NCI-H1048 (cell line): ENCODE measurements at places on chromosomes 16 and 17.

- no peak for DNase-seq
Measured at GRCh38 chr16:49597796-49598195, 224.2 kb downstream of the C16orf78 start.

DNA sequence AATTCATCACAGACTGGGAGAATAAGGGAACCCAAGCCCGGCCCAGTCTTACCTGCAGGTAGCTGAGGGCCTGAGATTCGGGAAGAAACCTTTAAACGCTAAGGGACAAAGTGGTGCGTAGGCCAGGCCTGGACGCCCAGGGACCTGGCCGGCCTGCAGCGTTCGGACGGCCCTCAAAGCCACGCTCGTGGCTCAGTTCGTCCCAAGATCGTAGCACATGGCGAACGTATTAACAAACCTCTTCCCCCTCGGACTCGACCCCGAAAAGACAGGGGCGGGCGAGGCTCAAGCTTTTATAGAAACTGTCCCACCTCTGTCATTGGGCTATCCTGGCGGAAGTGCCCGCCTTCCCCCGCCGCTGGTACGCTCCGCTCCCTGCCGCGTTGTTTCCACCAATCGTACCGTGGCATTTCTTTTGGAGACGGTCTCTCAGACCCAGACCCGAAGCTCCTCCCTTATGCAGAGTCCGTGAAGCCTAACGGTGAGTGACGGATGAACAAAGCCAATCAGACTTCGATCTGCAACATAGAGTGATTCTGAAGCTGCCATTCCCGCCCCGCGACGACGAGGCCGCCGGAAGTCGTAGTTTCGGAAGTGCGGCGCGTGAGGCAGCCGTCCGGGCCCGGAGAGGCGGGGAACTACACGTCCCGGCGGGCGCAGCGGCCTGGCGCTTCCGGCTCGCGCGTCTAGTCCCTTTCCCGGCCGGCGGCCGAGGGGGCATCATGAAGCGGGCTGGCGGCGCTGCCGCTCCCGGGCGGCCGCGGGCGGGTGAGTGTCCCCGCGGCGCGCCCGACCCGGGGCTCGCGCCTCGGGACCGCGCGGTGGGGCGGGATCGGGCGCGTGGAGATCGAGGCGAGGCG lies at the start of gene TRAF7:
TSS of gene TRAF7 (plus strand) at position 692 of the 860 bp plus-strand sequence. CDS start 8,139 bp downstream, outside the sequence.
- peak; percentile 94 for DNase-seq

- no peak for DNase-seq
Measured at GRCh38 chr17:30927756-30928155, 6.0 kb downstream of the ADAP2 start.

GRCh38 chr16:68417711-68418301 lies 30.5 kb downstream of the SMPD3 start:
- no peak for DNase-seq

- DNase-seq: no peak
Measured at GRCh38 chr17:76546556-76547182, 6.8 kb downstream of the PRCD start.

DNA sequence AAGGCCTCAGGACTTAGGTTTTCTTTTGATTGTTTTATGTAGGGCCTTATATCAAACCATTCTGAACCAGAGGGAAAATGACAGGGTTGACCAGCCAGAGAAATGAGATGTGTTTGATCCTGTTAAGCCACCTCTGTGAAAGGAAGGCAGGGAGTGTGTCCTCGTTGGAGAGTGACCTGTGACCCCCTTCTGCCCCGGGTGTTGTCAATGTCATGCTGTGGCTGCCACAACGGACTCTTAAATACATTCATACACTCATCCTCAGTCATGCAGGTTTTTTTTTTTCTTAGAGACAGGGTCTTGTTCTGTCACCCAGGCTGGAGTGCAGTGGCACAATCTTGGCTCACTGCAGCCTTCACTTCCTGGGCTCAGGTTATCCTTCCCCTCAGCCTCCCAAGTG lies 6.1 kb downstream of the MYCBPAP start:
- no peak for DNase-seq

DNA sequence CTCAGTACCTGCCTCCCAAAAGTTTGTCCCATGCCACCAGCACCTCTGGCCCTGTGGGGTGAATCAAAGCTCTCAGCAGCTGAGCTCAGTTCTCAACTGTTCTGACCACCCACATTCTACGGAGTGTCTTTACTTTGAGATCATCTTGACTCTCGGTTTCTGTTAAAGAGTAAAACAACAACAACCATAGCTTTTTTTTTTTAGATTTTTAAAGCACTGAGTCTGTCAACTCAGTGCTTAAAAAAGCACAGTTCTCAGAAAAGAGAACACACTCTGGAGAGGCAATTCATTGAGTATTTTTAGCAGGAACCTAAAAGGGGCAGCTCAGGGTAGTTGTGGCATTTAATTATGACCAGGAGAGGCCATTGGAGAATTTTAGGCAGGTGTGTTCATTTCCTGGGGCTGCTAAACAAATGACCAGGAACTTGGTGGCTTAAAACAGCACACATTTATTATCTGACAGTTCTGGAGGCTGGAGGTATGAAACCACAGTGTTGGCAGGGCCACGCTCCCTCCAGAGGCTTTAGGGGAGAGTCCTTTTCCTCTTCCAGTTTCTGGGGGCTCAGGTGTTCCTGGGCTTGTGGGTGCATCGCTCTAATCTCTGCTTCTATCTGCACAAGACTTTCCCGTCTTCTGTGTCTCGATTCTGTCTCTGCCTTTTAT lies 6.7 kb upstream of the WFIKKN2 start:
- no peak for DNase-seq

DNA sequence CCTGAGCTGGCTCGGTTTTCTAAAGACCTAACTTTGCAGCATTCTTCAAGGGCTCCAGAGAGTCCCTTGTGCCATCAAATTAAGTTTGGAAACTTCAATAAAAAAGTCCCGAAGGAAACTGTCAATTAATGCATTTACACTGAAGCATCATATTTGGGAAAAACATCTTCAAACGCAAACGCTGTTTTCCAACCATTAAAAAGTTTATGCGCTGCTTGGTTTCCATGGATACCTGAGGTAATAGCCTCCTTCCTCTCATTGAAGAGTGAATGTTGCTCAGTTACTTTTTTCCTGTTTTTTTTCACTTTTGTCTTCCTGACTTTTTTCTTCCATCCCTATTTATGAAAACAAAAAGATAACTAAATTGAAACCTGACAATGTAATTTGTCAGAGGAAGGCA lies 399.1 kb downstream of the MAF start:
- DNase-seq: no peak

GRCh38 chr16:26442321-26442720 lies 624.4 kb upstream of the C16orf82 start:
- DNase-seq: no peak

- no peak for DNase-seq
Measured at GRCh38 chr17:77010667-77011066, 130.1 kb upstream of the SEC14L1 start.

GRCh38 chr16:14955546-14956231 lies 18.4 kb downstream of the NPIPA1 start:
- DNase-seq: no peak

DNA sequence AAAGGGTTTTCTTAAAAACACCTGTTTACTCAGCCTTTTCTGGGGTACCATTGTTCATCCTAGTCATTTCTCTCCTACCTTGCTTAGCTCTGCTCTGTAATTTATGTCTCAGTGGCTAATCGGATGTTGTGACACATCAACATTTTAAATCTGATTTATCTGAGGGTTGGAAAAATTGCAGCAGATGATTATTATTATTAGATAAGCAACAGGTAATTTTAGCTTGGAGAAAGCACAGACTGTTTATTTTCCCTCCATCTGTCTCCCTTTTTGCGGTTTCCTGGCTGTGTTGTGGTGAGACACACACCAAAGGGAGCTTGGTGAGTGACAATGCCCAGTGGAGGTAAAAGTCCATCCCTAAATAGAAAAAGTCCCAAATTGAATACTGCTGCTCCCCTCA lies 389.9 kb downstream of the UTP18 start:
- DNase-seq: no peak

DNA sequence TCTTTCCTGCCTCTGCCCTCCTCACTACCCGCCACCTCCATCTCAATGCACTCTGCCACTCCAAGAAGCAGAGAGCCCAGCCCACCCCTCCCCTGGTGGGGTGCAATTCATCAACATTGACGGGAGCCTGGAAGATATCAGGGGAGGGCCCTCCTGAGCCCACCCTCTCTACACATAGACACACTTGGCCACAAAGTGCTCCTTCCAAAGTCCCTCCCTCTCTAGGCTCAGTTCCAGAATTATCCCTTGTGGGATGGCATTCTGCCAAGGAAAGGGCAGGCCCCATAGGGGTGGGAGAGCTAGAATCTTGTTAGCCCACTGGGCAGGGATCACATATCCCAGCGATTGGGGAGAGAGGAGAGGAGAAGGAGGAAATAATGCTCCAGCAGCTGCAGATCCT lies 66.2 kb downstream of the TMEM132E start:
- DNase-seq: no peak

DNA sequence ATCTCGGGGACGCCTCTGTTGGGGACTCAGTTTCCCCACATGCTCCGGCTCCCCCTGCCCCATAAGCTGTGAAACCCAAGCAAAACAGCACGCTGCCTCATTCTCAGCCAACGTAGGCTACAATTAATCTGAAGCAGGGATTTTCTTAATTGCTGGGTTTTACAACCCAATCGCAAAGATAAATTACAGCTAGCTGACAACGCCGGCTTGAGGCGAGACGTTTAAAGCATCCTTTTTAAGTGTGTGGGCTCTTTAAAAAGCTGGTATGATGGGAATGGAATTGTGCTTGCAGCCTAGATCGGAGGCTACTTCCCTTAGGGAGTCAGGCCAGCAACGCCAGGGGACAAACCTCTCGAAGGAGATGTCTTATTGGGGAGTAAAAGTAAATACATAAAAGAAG lies 185.3 kb downstream of the ZNF423 start:
- DNase-seq: no peak

- no peak for DNase-seq
Measured at GRCh38 chr16:15899538-15900100, 11.2 kb upstream of the CEP20 start.

GRCh38 chr17:6787081-6787693 lies 11.2 kb downstream of the FBXO39 start:
- no peak for DNase-seq

- DNase-seq: no peak
Measured at GRCh38 chr17:55527540-55528118, 16.4 kb upstream of the SMIM36 start.

- no peak for DNase-seq
Measured at GRCh38 chr17:42403150-42403549, 14.9 kb upstream of the STAT3 start.

GRCh38 chr17:83136156-83136555 lies 56.7 kb downstream of the METRNL start:
- DNase-seq: no peak

DNA sequence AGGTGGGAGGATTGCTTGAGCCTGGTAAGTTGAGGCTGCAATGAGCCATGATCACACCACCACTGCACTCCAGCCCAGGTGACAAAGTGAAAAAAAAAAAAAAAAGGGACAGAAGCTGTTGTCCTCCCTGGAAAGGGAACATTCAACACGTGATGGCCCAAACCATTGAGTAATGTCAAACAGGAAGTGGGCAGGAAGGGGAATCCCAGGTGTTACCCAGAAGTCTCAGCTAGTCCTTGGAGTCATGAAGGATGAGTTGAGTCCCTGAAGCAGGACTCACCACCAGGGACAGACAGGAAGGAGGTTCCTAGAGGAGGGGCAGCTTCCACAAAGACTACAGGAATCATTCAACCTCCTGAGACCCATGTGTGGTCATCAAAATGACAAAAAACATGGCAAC lies 19.8 kb upstream of the CMIP start:
- DNase-seq: no peak

GRCh38 chr16:1450218-1450617 lies 5.9 kb upstream of the CCDC154 start:
- no peak for DNase-seq

DNA sequence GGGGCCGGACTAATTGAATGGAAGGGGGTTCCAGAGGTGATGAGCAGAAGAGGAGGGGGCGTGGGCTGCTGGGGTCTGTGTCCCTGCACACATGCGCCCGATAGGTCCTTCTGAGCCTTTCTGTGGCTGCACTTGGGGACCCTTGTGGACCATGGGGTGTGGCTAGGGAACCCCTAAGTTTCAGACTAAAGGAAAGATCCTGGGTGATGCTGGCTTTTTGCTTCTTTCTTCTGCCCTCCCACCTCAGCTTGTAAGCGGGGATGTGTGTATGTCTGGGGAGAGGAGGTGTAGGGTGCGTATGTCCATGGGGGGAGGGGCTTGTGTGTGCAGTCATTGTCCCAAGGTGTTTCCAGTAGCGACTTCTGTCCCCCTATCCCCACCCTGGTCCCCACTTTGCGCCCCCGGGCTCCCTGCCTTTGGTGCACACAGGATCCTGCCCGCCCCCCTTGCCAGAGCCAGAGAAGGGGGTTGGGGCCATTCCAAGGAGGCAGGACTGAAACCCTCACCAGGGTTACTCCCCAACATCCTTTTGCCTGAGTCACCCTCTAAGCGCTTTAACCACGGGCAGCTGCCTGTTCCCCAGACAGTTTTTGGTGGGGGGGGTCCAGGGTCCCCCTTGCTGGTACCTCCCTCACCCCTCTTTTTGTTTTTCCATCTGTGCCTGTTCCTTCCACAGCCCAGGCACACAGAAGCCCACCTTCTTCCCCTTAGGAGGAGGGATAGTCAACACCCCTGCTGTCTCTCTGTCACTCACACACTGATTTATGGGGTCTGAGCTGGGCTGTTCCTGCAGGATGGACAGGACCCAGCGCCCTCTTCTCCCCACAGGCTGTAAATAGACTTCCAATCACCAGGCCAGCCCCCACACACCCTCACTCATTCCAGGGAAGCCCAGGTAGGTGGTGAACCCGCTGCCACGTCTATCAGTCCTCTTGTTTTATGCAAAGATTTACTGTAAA lies 83.2 kb downstream of the ARHGAP23 start:
- DNase-seq: no peak

DNA sequence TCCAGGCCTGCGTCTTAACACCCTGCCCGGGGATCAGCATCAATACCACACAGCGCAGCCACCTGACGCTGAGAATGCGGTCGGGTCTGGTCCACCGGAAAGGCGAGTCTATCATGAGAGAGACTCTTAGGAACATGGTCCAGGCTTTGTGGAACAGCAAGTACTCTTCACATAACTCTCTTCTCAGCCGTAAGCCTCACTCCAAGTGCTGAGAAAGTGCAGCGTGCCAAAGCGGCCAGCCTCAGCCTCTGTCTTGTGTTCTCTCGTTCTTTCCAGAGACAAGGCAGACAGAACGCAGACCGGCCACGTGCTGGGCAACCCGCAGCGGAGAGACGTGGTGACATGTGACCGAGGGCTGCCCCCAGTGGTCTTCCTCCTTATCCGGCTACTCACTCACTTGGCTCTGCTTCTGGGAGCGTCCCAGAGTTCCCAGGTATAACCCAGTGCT lies 34.4 kb upstream of the ENDOV start:
- no peak for DNase-seq
